ENCODE measurements at places on chromosomes 11 and 22.

GRCh38 chr11:75603791-75604736 is 42.0 kb downstream of the SERPINH1 start:
- DNase-seq = peak; percentile 82

- no peak for DNase-seq
These were observed 28.1 kb downstream of the ALKBH3 start for GRCh38 chr11:43908683-43909082.

DNA sequence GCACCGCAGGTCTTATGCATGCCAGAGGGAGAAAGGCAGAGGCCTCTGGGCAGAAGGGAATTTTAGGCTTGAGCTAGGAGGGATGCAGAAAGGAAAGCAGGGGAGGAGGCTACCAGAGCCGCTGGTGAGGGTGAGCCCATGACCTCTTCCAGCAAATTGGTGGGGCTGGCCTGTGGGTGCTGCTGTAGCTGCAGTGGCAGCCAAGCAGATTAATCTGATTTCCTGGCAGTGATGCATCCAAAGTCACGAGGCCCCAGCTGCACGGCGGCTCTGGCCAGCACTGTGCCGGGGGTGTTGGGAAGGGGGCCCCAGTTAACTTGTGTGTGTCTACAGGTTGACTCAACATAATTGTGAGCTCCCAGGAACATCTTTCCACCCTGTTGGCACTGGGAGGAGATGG is 41.4 kb upstream of the B3GAT1 start:
- DNase-seq = no peak

DNA sequence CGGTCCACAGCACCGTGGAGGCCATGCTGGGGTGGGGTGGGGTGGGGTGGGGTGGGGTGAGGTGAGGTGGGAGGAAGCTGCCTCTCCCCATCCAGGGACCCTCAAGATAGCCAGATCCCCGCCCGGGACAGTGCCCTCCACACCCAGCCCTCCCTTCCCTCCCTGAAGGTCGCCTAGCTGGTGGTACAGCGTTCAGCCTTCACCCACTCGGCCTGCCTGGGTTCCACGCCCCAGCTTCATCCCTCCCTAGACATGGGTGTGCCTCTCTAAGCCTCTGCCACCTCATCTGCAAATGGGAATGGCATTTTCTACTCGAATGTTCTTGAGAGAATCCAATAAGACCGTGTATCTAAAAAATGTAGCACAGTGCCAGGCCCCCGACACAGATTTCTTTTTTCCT is 17.8 kb downstream of the KCTD17 start:
- DNase-seq = no peak

GRCh38 chr22:27377501-27378295 is 423.9 kb downstream of the MN1 start:
- DNase-seq = no peak

DNA sequence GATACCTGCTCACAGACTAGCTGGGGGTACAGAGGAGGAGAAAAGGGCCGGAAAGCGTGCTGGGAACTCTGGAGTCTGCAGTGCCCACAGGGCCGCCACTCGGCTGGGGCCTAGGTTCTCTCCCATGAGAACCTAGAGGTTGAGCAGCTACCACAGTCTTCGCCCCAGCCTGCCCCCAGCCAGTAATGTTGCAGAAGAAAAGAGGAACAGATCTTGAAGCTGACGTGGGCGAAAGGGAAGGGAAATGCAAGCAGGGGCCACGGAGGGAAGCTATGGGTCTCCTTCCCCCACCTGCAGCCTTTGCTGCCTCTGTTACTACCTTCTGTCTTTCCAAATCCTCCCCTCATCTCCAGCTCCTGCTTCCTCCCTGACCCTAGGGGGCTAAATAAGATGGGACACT is 28.8 kb upstream of the P2RY2 start:
- no peak for DNase-seq
